ENCODE measurements at places on chromosomes 5 and 9. TPM values are rescaled to one million over a fixed set of nuclear protein-coding genes. Genes with fewer than 3 reads are reported as not detected.

The SPAAR gene
- total RNA-seq, result 1.8 TPM

The ECSCR gene
- 24.9 TPM for total RNA-seq

The KCTD16 gene
- total RNA-seq, result 2.8 TPM

The SAXO1 gene
- total RNA-seq, result 0.93 TPM
